ENCODE measurements at places on chromosomes 12 and 14.

DNA sequence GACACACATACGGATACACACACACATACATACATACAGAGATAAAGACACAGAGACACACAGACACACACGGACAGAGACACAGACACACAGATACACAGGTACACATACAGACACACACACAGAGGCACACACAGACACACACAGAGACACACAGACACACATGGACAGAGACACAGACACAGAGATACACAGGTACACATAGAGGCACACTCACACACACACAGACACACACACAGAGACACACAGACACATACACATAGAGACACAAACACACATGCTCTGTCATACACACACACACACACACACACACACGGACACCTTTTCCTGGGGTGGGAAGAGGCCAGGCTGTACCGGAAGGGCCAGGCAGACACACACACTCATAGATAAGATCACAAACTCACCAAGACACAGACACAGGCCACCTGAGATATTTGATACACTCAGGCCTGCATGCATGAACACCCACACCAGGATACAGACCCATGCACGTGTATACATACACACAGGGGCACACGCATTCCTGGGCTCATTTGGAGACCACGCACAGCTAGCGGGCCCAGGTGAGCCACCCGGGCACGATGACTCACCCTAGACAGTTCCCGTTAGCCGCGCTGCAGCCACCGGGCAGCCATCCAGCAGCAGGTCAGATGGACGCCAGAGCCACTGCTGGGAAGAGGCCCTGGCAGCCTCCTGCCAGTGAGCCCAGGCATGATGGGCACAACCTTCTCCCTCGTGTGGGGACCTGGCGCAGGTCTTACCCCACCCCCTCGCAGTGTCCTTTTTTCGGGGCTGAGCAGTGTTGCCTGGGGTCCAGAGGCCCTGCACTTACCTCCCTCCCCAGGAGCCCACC lies 1.8 kb upstream of the AHNAK2 start:
- DNase-seq, result no peak

DNA sequence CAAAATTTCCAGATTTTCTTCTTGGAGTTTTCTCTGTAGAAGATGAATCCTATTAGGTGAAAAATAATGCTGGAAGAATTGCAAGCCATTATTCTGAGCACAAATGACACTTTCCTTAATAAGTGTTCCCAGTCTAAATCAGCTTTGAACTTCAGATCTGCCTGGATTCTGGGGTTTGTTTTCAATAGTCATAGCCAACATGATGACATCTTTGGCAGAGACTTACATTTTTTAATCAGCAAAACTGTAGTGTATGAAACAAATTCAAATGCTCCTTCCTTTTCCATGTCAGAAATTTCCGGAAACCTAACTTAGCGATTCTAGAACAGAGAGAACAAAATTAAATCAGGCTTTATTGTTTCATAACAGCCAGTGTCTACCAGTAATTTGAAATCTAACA lies 88.5 kb downstream of the TSPAN8 start:
- no peak for DNase-seq

GRCh38 chr14:88556581-88556980 lies 1.8 kb upstream of the PTPN21 start:
- DNase-seq, result no peak

GRCh38 chr12:107178776-107179175 lies 85.4 kb upstream of the CRY1 start:
- DNase-seq, result no peak

DNA sequence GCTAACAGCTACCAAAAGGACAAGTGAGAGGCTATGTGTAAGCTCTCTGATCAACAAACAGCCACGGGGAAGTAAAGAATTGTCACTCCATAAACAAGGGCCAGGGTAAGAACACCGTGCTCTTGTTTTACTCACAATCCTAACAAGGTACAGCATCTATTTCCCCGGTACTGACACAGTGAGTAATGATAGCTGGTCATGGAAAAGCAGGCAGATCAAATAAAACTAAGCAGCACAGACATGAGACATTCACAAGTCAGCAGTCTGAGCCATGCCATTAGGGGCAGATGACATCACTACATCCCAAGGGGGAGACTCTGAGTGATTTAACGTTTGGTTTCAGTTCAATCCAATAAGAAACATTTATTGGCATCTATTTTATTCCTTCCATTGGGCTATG lies 54.4 kb downstream of the ARL6IP4 start:
- DNase-seq, result no peak

DNA sequence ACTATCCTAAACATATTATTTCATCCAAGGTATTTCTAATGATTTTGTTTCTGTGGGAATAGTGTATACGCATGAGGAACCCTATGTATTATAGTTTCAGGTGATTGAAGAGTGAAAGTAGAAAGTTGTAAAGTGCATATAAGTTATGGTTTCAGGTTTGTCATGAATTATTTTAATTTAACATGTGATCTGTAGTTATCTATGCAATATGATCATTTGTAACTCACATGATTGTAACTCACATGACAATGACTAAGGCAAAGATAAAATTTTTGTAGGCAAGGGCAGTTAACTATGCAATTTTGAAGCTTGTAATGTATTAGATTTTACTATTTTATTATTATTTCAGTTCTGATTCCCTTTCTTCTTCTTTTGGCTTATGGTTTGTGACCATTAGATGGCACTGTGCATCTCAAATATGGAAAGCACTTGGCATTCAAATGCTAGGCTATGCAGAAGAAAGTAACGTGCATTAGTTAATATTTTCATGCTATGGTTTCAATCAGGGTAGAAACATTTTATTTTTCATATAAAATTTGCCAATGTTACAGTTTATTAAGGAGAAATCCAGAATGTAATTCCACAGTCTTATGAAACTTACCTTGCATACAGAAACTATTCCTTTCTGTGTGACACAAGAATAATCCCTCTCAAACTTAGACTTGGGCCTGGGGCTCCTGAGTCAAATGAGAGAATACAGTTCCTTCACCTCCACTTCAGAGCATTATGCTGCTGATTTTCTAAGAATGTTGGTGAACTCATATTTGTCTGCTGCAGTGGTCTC lies 15.8 kb upstream of the TMEM30B start:
- no peak for DNase-seq

- peak; percentile 32 for DNase-seq
Observed at GRCh38 chr12:63668028-63668799, at the start of gene DPY19L2. Gene DPY19L2 (minus strand): TSS chr12:63668493. CDS start chr12:63668393, 100 bp downstream.
